HTR-8/SVneo (cell line): ENCODE measurements at places on chromosomes 13 and 19.
A peak's percentile ranks its signal among the peaks of the same experiment; 100 is the strongest.

DNA sequence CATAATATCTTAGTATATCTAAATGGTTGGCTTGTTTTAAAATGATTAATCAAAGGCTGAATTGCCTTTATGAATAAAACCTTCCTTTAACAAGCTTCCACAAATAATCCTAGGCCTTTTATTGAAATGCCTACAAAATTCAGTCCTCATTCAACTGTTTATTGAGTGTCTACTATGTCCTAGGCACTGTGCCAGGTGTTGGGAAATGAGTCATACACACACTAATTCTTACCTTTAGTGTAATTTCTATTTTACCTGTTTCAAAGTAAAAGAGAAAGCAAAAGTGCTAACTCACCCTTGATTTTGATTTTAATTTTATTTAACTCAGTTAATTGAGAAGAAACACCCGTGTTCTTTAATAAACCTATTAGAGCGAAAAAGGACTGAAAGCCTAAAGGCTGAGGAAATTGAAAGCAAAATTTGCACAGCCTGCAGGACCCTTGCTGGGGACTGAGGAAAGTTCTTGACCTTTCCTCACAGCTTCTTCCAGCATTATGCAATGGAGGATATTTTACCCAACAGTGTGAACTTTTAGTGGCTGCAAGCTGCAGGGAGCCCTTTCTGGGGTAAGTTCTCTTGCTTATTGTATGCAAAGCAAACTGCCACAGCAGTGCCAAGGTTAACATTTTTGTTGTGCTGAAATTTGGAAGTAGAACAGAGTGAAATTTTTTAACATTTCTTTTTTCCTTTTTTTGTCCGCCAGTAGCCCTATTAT lies 83.1 kb downstream of the B3GLCT start:
- no peak for DNase-seq

GRCh38 chr13:98279473-98280175 lies 102.6 kb upstream of the RNF113B start:
- DNase-seq: no peak

- DNase-seq: peak; percentile 74
Measured at GRCh38 chr19:10193790-10194499, 808 bp downstream of the DNMT1 start.

GRCh38 chr19:17873786-17874757 lies 2.3 kb downstream of the SLC5A5 start:
- peak; percentile 37 for DNase-seq

- no peak for DNase-seq
Measured at GRCh38 chr19:37973666-37974065, 66.7 kb downstream of the SIPA1L3 start.

- no peak for DNase-seq
Measured at GRCh38 chr19:45216667-45217066, 28.5 kb downstream of the EXOC3L2 start.

DNA sequence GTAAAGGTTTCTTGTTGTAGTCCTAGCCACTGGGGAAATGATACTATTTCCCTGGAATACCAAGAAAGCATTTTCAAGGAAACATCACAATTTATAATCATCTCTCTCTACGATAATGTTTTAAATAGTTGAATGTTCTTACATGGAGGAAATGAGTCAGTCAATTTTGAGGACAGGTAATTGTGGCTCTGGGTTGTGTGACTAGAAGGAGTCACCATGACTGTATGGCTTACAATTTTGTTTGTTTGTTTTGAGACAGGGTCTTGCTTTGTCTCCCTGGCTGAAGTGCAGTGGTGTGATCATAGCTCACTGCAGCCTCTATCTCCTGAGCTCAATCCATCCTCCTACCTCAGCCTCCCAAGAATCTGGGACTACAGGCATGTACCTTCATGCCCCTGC lies 47.4 kb downstream of the COG3 start:
- no peak for DNase-seq

DNA sequence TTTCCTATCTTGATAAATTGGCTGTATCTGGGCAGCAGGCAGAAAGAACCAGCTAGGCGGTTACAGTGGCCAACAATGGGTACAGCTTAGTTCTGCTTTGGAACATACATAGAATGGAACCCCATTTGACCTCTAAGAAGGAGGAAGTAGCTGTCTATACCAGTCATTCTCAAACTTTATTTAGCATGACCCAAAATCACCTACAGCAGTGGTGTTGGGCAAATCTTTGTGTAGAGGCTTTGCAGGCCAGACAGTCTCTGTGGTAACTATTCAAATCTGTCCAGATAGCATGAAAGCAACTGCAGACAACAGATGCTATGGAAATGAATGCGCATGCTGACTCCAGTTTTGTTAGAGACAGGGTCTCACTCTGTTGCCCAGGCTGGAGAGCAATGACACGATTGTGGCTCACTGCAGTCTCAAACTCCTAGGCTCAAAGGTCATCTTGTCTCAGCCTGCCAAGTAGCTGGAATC lies 12.0 kb upstream of the KCNC3 start:
- no peak for DNase-seq

DNA sequence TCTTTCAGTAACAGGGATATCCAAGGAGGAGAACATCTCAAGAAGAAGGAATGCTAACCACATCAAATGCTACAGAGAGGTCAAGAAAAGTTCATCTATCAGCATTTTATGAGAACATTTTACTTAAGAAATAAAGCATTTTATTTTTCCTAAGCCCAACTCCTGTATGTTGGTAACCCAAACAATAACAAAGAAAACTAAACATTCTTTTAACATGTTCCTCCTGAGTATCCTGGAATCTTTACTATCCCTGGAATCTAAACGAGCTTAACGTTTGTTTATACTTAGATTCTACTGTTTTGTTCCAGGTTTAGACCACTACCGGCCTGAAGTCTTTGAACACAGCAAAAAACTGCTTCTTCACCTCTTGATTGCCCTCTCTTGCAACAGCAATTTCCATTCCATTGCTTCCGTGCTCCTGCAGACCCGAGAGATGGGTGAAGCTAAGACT lies 89.7 kb downstream of the ZAR1L start:
- no peak for DNase-seq

GRCh38 chr13:51765142-51765515 lies 38.8 kb downstream of the DHRS12 start:
- DNase-seq: no peak

DNA sequence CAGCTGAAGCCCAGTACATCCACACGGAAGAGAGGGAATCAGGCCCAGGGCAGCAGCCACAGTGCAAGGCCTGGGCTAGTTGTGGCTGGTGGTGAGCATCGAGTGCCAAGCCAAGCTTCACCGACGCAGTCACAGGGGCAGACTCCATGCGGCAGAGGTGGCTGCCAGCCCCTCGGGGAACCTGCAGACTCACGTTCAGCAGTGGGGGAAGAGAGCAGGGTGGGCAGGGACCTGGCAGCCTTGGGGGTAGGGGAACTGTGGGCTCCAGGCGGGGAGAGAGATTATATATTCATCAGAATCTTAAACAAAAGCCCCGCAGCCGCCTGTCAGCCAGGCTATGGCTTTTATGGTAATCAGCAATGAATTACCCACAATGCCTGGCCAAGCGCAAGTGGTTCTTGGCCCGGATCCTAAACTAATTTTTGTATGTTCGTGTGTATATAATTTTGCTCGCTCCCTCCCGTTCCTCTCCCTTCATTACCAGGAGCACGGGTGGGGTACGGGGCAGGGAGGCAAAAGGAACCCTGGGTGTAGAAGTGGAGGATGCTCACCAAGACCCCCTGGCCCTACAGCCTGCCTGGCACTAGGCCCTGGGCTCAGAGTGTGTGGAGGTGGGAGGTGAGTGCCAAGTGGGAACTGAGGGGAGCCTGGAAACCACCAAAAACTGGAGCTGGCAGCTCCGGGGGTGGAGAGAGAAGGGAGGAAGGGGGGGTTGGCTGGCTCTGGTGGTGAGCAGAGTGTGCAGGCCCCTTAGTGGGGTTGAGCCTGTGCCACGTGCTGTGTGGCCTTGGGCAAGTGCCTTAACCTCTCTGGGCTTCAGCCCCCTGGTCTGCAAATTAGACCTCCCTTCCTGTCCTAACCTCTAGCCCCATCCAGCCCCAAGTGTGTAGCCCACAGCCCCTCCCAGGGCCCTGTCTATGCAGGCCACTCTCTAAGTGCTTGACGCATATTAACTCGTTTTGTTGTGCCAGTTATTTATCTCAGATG lies 31.9 kb downstream of the PTPRS start:
- no peak for DNase-seq

- no peak for DNase-seq
Measured at GRCh38 chr13:100797921-100798320, 123.3 kb upstream of the TMTC4 start.

DNA sequence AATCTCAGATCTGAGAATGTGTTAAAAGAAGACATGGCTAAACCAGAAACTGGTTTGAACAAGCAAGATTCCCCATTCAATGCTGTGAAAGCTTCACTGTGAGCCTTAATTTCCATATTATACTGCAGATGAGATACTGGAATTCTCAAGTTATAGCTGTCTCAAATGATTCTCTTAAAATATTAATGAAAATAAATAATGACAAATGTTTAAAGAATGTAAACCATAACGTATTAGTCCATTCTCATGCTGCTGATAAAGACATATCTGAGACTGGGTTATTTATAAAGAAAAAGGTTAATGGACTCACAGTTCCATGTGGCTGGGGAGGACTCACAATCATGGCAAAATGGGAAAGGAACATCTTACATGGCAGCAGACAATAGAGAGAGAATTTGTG lies 667.8 kb downstream of the SLITRK1 start:
- DNase-seq: no peak

DNA sequence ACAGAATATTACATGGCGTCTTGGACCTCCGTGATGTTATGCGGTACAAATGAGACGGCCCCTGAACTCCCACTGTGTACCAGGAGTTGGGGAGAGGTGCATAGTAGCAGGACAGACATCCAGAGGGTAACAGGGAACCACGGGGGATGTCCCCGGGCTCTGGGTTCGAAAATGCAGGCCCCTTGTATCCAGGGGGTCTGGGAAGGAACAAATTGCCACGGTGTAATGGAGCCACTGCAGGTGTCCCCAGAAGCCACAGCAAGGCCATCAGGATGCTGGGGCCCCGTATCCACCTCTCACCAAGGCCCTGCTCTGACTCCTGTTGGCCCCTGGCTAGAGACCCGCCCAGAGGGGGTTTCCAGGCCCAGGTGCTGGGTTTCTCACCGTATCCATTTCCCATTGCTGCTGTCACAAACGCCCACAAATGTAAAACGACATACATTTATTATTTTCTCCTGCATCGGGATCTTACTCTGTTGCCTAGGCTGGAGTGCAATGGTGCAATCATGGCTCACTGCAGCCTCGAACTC lies 77.8 kb downstream of the INSR start:
- DNase-seq: no peak

- no peak for DNase-seq
Measured at GRCh38 chr13:43022934-43023288, 475 bp upstream of the DNAJC15 start.

DNA sequence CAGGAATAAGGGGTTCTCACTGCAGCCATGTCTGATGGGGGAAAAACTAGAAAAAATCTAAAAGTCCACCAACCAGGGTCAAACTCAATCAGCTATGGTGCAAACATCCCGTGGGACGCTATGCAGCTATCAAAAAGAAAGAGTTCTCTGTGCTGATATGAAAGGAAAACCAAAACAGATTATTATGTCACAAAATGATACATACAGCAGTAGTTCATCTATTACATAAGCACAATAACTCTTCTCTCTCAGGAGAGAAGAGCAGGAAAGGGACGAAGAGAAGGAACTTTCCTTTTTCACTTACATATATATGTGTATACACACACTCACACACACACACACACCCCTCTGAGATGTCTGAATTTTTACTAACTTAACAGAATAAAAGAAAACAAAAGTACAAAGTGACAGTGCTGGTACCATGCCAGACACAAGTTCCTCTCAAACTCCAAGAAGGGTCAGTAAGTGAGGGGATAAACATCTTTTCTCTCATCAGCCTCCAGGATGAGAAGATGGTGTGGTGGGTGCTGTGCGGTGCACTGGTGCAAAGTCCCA lies 2.9 kb upstream of the FKRP start:
- DNase-seq: no peak

DNA sequence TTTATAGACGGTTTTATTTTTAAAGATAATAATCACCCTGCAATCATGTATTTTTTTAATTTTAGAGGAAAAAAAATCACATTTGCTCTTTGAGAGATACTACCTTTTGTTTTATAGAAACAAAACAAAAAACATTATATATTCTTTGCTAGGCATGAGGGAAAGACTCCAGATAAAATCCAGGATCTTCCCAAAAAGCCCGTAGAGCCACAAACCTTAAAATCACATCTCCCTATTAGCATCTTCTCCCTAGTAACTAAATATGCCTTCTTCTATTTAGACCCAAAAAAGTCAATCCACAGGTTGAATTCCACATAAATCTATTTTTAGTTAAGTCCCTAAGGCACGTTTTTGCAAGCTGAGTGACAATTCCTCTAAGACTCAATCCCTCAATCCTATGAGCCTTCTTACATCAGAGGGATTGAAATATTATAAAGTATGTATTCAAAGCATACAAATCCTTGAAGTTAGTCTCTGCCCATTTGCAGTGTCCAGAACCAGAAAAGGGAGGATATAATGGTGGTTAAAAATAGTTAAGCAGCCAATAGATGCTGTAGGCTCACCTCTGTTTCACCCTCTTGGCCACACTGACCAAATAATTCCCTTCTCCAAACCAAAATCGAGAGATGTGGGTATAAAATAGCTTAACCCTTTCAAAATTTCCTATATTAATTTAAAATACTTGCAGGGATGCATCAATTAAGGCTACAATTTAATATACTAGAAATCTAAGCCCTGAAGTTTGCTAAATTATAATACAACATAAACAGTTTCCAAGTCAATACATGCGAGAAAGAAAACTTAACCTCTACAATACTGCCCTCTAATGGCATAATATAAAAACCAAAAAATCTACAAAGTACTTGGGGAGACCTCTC lies 64.0 kb downstream of the SERP2 start:
- peak; percentile 13 for DNase-seq

GRCh38 chr19:4391701-4392483 lies 8.5 kb downstream of the SH3GL1 start:
- DNase-seq: no peak

GRCh38 chr19:58336820-58337219 lies 10.0 kb downstream of the ZSCAN22 start:
- DNase-seq: no peak

- peak; percentile 20 for DNase-seq
Measured at GRCh38 chr19:56601375-56601774, 6.3 kb downstream of the ZNF71 start.

DNA sequence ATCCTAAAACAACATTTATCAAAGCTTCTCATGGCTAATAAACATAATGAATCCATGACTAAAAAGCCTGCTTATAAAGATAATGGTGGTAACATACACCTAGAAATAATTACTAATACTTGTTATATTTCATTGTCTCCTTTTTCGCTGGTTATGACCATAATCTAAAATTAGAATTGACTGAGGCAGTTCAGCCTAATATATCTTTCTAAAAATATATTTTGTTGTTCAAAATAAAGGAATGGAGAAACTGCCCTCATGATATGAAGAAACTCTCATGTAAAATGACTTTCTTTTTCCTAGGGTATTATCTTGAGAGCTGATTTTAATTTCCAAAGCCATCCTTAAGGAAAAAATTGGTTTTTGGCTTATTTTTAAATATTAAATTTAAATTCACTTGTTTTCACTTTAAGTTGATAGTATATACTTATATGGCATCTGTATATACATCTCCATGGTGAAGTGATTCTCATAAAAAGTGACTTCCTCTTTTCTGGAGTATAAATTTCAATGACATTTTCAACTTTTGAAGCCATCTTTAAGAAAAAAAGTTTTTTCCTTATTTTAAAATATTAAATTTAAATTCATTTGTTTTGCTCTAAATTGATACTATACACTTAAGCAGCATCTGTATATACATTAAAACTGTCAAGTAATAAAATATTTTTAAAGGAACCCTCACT lies 204.6 kb downstream of the VWA8 start:
- DNase-seq: no peak

- DNase-seq: no peak
Measured at GRCh38 chr13:109163037-109163379, 533.6 kb downstream of the MYO16 start.
